ENCODE measurements at places on chromosomes 5 and 9.

GRCh38 chr9:16527573-16527972 lies 342.9 kb downstream of the BNC2 start:
- H3K27me3 ChIP-seq: no peaks in the 10 kb centered on the region
- H3K27ac ChIP-seq: no peak overlapping the region
- no peak for DNase-seq
- H3K4me1 ChIP-seq: no peaks in the 10 kb centered on the region

DNA sequence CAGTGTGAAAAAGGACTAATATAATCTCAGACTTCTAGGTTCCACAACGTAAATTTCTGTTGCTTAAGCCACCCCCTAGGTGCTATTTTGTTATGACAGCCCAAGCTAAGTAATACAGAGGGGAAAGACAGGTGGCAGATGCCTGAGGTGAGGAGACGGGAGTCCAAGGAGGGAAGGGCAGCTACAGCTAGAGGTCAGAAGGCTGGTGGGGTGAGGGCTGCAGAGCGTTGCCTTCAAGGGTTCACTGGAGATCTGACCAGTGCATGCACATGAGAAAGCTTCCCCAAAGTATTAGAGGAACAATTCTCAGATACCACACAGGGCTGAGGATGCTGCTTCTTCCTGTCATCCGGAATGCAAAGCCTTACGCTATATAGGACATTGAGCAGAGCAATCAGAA lies 104.7 kb upstream of the IRX4 start:
- no peaks in the 10 kb centered on the region for H3K36me3 ChIP-seq
- no peak for DNase-seq
- H3K4me1 ChIP-seq: no peaks in the 10 kb centered on the region
- H3K27ac ChIP-seq: no peak overlapping the region
- H3K27me3 ChIP-seq: peaks cover 47% of the 10 kb centered on the region

DNA sequence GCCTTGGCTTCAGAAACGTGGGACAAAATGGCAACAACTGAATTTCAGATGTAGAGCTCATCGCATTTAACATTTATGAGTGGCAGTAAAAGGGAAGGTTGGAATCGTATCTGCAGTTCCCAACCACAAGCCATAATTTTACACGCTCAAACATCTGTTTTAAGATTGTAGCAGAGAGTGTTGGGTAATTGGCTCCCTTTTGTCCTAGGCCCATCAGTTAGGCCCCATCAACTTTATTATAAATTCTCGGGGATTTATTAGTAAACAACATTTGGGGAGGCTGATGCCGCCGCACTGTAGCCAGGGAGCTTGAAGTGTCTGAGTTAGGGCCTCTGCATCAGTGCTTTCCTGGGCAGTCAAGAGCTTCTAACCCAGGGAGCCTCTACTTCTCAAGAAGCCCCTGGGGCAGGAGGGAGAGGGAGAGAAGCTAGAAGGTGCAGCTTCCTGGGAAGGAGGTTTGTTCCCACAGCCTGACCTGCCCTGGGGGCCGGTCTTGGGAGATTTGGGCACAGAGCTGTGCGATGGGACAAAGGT lies 66.2 kb downstream of the HSPA4 start:
- no peaks in the 10 kb centered on the region for H3K36me3 ChIP-seq
- no peaks in the 10 kb centered on the region for H3K27me3 ChIP-seq
- no peak overlapping the region for H3K27ac ChIP-seq
- H3K4me1 ChIP-seq: peaks cover 10% of the 10 kb centered on the region

DNA sequence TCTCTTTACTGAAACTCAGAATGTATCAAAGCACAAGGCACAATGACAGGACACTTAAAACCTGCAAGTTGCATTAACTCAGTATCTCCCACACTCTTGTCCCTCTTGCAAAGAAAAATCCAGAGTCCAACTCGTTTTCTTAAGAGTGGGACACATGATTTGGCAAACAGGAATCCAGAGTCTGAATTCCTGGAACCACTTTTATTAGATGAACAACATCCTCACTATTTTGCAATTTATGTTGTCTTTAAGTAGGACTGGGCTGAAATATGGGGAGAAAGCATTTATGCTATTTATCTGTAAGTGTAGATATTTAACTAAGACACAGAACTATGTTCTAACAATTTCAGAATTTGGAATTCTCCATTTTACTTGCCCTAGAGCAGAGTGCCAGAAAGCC lies 69.1 kb downstream of the ABCA1 start:
- H3K4me3 ChIP-seq: no peak overlapping the region
- DNase-seq: no peak
- H3K27me3 ChIP-seq: no peaks in the 10 kb centered on the region
- H3K36me3 ChIP-seq: peaks cover 9% of the 10 kb centered on the region
- no peak overlapping the region for H3K27ac ChIP-seq

GRCh38 chr9:15246708-15247107 lies 60.3 kb downstream of the TTC39B start:
- H3K4me1 ChIP-seq: peaks cover 78% of the 10 kb centered on the region
- peaks cover 25% of the 10 kb centered on the region for H3K36me3 ChIP-seq
- no peak overlapping the region for H3K27ac ChIP-seq
- no peak for DNase-seq

GRCh38 chr9:6956879-6957278 lies 199.1 kb downstream of the KDM4C start:
- peaks cover 24% of the 10 kb centered on the region for H3K36me3 ChIP-seq
- H3K27me3 ChIP-seq: no peaks in the 10 kb centered on the region
- H3K4me3 ChIP-seq: no peak overlapping the region
- no peak overlapping the region for H3K27ac ChIP-seq

DNA sequence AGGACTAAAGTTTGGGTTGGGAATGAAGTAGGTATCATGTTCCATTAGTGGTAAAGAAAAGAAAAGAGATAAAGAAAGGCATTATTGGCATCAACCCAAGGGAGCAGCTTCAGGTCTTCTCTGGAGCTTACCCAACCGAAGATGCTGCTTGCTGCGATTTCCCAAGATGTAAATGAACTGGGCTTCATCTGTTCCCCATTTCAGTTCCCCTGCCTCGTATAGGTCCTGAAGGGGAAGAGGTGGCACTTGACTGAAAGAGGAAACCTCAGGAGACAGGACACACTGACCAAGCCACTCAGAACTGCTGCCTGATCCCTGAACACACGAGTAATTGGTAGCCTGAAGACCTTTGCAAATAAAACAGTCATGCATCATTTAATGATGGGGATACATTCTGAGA lies 24.6 kb downstream of the ANXA6 start:
- H3K36me3 ChIP-seq: peaks cover 98% of the 10 kb centered on the region
- no peak for DNase-seq
- no peak overlapping the region for H3K4me3 ChIP-seq
- H3K4me1 ChIP-seq: peaks cover 62% of the 10 kb centered on the region
- H3K27me3 ChIP-seq: no peaks in the 10 kb centered on the region

DNA sequence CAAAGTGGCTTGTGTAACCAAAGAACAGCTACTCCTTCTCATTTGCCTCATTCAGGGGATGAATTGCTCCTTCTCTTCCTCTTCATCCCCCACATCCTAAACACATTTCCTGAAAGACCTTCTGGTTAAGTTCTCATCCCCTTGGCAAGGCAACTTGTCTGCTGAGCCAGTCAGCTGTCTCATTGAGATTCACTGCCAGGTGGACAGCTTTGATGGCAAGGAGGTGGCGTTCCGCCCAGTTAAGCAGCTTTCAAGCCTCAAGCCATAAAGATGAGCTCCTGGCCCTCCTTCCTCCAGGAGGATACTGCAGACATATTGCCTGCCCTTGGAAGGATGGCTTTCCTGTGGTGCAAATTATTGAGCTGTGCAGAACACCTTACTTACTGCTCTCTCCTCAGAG lies 448.6 kb upstream of the MPDZ start:
- H3K27me3 ChIP-seq: no peaks in the 10 kb centered on the region

DNA sequence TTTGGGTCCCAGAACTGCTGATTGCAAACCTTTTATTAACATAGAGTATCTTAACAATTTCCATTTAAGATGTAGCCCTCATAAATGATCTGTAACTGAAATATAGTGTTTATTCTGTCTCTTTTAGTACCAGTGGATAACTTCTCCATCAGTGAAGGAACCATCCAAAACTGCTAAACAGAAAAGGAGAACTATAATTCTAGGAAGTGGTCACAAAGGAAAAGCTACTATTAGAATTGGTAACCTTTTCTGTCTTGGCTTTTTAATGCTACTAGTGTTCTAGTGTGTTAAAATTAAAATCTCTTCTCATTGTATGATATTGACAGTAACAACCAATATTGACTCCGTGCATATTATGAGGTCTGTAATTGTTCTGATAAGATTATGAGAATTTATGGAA lies 12.8 kb downstream of the CEP78 start:
- no peaks in the 10 kb centered on the region for H3K4me1 ChIP-seq
- H3K27ac ChIP-seq: no peak overlapping the region
- no peaks in the 10 kb centered on the region for H3K27me3 ChIP-seq
- DNase-seq: no peak
- H3K36me3 ChIP-seq: peaks cover 79% of the 10 kb centered on the region
- H3K4me3 ChIP-seq: no peak overlapping the region

- H3K4me3 ChIP-seq: no peak overlapping the region
- no peak for DNase-seq
- H3K27me3 ChIP-seq: no peaks in the 10 kb centered on the region
Observed at GRCh38 chr9:77820293-77820954, 172.3 kb upstream of the GNA14 start.

GRCh38 chr5:42912184-42912798 lies 100.6 kb upstream of the SELENOP start:
- peaks cover 3% of the 10 kb centered on the region for H3K27me3 ChIP-seq
- no peak overlapping the region for H3K27ac ChIP-seq

- peaks cover 29% of the 10 kb centered on the region for H3K36me3 ChIP-seq
- peaks cover 44% of the 10 kb centered on the region for H3K4me1 ChIP-seq
- no peak for DNase-seq
- no peak overlapping the region for H3K27ac ChIP-seq
- no peak overlapping the region for H3K4me3 ChIP-seq
- no peaks in the 10 kb centered on the region for H3K27me3 ChIP-seq
Observed at GRCh38 chr5:143210576-143210975, 192.9 kb downstream of the NR3C1 start.

DNA sequence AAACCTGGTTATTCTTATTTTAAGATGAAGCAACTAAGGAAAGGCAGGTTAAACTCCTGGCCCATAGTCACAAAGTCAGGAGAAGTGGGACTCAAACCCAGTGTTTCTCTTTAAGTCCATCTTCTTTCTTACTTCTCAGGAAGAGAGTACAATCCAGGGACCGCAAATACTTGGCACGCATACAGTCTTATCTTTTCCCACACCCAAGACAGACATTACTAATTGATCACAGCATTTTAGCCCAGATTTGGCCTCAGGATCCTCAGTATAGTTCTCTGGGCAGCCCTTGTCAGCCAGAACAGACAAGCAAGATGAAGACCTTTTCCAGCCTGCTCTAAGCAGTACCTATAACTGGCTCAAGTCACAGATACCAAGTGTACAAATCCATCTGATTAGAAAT lies 125.5 kb upstream of the RAI14 start:
- no peak overlapping the region for H3K4me3 ChIP-seq
- peaks cover 25% of the 10 kb centered on the region for H3K4me1 ChIP-seq
- DNase-seq: no peak
- H3K27me3 ChIP-seq: no peaks in the 10 kb centered on the region
- no peak overlapping the region for H3K27ac ChIP-seq

- no peaks in the 10 kb centered on the region for H3K27me3 ChIP-seq
- peaks cover 87% of the 10 kb centered on the region for H3K4me1 ChIP-seq
- H3K4me3 ChIP-seq: peak overlapping the region; percentile 13
- peak overlapping the region; percentile 83 for H3K27ac ChIP-seq
Observed at GRCh38 chr5:132481596-132482211, 8.9 kb downstream of the IRF1 start.

DNA sequence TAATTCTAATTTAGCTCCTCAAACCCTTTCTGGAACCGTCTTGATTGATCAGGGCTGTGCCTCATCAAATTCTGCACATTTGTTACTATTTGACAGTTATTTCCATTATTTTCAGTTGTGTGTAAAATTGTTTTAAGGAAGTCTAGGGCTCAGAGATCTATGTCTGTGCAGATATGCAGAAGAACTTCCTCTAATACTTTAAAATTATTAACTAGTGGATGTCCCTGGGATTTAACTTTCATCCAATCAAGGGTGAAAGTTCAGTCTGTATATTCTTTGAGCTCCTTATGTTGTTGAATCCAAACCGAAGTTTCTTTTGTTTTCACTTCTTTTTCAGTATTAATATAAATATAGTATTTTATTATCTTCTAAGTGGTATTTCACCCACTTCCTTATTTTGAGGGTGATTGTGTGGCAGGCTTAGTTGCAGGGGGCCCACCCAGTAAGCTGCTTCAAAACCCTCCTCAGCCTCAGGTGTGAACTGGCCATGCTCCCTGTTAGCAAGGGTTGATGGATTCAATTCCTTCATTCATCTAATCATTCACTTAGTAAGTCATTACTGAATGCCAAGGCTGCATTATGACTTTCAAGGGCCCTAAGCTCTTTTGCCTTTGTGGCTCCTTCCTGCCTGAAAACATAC lies 2.1 kb upstream of the CAMLG start:
- H3K27me3 ChIP-seq: no peaks in the 10 kb centered on the region
- H3K4me3 ChIP-seq: no peak overlapping the region
- peaks cover 27% of the 10 kb centered on the region for H3K4me1 ChIP-seq

- H3K4me1 ChIP-seq: peaks cover 1% of the 10 kb centered on the region
- H3K27me3 ChIP-seq: peaks cover 49% of the 10 kb centered on the region
- no peak overlapping the region for H3K4me3 ChIP-seq
Observed at GRCh38 chr9:132798817-132799790, 79.0 kb downstream of the AK8 start.

GRCh38 chr5:65125591-65126541 lies 355.9 kb downstream of the ADAMTS6 start:
- no peak for DNase-seq
- no peak overlapping the region for H3K27ac ChIP-seq
- H3K27me3 ChIP-seq: no peaks in the 10 kb centered on the region
- no peaks in the 10 kb centered on the region for H3K36me3 ChIP-seq
- no peak overlapping the region for H3K4me3 ChIP-seq
- peaks cover 6% of the 10 kb centered on the region for H3K4me1 ChIP-seq

- no peaks in the 10 kb centered on the region for H3K4me1 ChIP-seq
- no peak overlapping the region for H3K27ac ChIP-seq
- no peaks in the 10 kb centered on the region for H3K36me3 ChIP-seq
- H3K27me3 ChIP-seq: peaks cover 8% of the 10 kb centered on the region
- no peak for DNase-seq
Observed at GRCh38 chr5:91048073-91048472, 335.0 kb downstream of the ARRDC3 start.

GRCh38 chr5:31982621-31983020 lies 191.5 kb downstream of the GOLPH3 start:
- DNase-seq: no peak
- no peaks in the 10 kb centered on the region for H3K4me1 ChIP-seq
- no peak overlapping the region for H3K27ac ChIP-seq
- no peak overlapping the region for H3K4me3 ChIP-seq
- H3K36me3 ChIP-seq: no peaks in the 10 kb centered on the region
- no peaks in the 10 kb centered on the region for H3K27me3 ChIP-seq

DNA sequence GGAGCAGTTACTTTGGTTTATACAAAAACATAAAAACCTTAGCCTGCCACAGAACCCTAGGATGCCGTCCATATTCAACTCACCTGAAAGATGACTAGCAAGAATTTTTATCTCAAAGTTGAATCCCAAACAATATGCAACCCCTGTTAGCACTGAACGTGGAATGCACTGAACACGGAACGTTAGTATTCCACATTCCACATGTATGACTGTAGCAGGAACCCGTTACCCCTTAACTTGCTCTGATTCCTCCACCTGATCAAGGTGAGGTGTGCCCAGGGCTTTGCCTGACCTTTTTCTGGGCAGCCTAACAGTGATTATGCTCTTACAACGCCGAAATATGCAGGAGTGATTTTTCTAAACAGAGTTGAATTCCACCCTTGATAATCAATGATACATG lies 43.7 kb downstream of the AK8 start:
- no peaks in the 10 kb centered on the region for H3K4me1 ChIP-seq
- no peak overlapping the region for H3K27ac ChIP-seq
- DNase-seq: no peak
- H3K36me3 ChIP-seq: no peaks in the 10 kb centered on the region
- no peak overlapping the region for H3K4me3 ChIP-seq

GRCh38 chr5:114010362-114010761 lies 351.5 kb upstream of the KCNN2 start:
- H3K4me3 ChIP-seq: no peak overlapping the region
- no peak overlapping the region for H3K27ac ChIP-seq
- H3K27me3 ChIP-seq: no peaks in the 10 kb centered on the region
